ENCODE measurements at places on chromosomes 1 and 21. TPM values are rescaled to one million over a fixed set of nuclear protein-coding genes. Genes with fewer than 3 reads are reported as not detected.

DNA sequence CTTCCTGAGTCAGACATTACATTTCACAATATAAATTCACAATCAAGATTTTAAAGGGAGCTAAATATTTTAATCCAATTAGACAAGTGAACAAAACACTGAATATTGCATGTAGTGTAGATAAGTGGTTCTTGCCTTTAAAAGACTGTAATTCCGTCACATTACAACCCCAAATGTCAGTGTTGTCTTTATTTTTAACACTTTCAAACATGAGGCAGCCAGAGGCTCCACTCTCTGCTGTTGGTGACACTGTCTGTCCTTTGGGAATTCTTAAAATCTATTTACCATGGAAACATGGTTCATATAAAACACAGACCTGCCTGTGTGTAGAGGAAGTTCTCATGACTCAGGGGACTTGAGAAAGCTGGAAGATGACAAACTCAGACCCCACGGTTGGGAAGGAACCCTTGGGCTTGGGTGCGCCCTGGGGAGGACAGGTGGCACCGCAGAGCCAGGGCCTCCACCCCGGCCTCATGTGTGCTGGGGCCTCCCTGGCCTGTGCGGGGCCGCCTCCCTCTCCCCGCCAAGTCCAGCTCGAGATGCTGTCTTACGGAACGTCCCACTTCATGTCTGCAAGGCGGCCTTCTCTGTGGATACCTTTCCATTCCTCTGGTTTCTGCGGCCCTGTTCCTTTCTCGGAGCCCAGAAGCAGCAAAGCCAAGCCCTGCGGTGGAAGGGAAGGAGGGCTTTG, 239.0 kb downstream of the SDCCAG8 start:
- no peak for DNase-seq

DNA sequence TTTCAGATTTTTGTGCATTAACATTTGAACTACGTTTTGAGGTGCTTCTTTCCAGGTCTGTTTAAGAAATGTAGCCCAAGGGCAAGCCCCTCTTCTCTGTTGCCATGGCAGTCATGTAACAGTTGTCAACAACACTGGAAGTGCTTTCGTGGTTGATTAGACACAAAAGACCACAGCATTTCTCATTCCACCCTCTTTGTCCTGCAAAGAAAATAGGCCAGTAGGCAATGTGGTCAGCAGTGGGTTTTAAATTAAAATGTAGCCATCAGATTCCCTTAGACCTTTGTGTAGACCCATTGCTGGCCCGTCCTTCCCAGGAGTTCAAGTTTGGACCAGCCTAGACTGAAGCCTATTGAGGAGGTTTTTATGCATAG, 35.4 kb downstream of the VANGL1 start:
- no peak for DNase-seq

- no peak for DNase-seq
Observed at GRCh38 chr1:46522969-46523320, 28.5 kb downstream of the KNCN start.

DNA sequence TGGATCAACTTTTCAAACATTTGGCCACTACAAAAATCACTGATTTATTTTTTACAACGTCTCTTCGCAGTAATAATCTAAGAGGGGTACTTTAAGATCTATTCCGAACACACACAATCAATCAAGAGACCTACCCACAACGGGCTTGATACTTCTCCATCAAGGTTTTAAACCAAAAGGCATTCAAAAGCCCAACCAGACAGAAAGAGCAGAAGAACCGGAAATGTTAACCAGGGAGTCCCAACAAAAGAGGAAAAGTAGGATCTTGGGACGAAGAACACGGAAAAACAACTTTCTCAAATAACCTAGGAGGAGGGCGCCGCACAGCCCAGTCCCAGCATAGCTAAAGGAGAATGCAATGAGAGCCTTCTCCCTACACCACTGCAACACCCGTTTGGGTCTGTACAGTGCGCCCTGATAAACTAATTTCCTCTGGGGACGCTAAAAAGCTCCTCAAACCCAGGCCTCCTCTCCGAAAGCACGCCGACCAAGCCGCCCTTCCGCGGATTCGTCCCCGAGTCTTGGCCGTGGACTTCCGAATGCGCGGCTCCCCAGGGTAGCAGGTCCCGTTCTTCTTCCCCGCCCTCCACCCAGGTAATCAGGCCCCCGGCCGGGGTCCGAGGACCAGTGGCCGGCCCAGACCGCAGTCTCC, 623 bp downstream of the RPL22 start:
- DNase-seq, result peak; percentile 26

- DNase-seq, result no peak
Observed at GRCh38 chr1:174407665-174408064, 40.1 kb upstream of the GPR52 start.

DNA sequence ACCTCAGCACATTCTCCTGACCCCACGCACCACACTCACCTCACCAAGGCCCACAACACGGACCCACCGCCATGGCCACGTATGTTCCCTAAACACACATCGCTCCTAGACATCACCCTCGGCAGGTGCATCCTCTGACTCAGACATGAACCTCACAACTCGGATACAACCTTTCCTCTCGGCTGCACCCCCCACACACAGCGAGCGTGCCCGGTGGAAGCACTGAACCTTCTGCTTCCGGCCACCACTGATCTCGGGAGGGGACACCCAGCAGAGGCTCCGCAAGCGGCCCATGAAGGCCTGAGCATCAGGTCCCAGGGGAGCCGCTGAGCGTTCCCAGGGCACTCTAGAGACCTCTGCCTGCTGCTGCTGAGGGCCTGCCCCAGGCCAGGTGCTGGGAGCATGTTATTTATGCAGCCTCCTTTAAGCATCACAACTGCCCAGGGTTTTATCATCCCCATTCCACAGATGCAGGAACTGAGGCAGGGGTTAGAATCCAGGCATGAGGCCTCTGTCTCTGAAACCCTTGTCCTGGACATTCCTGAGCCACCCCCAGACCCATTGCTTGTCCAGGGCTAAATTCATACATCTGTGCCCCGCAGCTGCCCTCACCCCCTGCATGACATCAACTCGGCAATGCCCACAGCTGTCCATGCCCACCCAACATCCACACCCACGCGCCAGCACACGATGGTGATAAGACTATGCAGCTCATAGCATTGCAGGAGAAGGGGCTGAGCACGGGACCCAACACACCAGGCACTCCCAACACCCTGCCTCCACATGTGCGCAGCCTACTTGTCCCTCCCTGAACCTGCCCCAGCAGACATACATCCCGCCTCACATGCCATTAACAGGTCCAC, 27.0 kb downstream of the SDC3 start:
- no peak for DNase-seq

GRCh38 chr1:82848043-82848442, 1047.3 kb downstream of the ADGRL2 start:
- DNase-seq, result no peak

DNA sequence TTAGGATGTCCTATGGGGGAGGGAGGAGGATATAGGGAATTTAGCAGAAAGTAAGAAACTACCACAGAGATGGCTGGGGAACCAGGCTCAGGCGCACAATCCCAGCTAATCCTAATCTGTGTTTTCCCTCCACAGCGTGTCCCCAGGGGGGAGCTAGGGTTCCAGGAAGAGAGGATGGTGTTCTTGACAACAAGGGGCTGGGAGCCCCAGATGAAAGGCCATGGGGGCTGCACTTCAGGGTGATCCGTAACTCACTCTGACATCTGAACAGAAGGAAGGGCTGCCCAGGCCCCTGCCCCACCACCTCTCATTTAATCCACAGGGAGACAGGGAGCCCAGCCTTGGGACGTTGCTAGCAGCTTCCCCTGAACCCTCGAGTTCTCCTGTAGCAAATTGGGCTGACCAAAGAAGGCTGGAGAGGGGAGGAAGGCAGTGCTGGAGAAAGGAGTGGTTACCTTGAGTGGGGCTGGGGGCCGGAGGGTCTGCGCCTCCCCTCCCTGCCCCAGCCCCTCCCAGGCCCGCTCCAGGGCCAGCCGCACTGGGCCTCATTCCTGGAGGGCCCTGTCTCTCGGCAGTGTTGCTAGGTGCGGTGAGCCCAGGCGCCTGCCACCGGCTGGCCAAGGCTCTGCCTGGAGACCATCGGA, 131.7 kb downstream of the TMEM53 start:
- DNase-seq, result no peak

DNA sequence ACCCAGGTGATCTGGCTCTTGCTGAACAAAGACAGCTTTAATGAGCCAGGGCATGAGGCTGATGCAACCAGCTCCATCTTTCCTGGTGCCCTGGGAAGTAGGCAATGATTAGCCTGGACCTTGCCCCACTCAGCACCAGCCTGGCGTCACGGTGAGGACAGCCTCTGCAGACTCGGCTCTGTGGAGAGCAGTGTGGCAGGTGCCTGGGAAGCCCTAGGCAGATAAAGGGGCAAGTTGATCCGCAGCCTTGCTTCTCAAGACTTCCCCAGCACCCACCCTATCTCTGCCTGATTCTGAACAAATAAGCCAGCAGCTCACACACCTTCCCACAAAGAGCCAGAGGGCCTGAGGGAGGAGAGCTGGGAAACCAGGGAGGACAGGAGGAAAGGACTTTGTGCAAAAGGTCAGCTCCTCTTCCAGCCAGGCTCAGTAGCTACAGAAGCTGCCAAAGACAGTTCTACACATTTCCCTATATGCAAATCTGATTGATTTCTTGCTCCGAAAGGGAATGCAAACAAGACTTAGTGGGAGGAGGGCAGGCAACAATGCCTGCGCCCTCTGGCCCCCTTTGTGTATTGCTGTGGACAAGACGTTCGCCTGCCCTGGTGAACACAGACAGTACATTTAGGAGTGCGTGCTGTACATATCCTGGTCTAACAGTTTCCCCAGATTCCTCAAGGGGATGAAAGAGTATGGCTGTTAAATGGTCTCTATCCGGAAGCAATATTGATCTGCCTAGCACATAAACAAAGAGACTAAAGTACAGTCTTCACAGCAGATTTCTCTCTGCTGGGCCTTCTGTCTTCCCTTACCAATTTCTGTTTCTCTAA, 63.8 kb downstream of the BCAR3 start:
- DNase-seq, result no peak

GRCh38 chr21:39654951-39655350, 42.2 kb downstream of the B3GALT5 start:
- no peak for DNase-seq

DNA sequence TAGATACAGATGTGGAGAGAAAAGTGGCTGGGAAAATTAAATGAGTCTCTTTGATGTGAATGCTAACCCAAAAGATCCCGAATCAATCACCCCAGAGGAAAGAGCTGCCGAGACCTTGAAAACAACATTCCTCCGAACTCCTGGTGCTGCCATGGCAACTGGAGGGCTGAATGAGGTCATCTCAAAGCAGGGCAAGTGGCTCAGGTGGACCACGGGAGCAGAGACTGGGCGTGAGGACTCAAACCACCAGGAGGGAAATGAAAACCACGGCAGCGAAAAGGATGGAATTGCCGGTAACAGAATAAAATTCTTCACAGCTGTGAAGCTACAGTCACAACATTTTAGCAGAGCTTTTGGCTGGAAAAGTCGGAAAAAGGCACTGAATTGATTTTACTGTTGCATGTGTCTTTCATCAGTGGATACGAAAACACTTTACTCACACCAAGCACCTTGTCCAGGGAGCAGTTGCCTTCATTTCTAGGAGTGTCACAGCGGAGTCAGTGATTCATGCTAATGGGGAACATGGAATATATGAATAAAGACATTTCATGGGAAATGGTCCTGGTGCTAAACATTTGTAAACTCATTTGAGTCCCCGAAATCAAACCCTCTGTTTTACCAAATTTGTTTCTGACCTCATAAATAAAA, 23.2 kb upstream of the BECN2 start:
- no peak for DNase-seq

- no peak for DNase-seq
Observed at GRCh38 chr1:83961571-83962295, 37.2 kb downstream of the TTLL7 start.

- no peak for DNase-seq
Observed at GRCh38 chr1:232560940-232561339, 69.0 kb downstream of the SIPA1L2 start.

The OR2T33 gene
- total RNA-seq, result not detected

The ZFP69B gene
- 5.4 TPM for total RNA-seq

The TRIM63 gene
- not detected for total RNA-seq

The CBR3 gene
- total RNA-seq, result 25.8 TPM

The FCRL6 gene
- not detected for total RNA-seq

The FMOD gene
- total RNA-seq, result 4.0 TPM

The PAQR6 gene
- total RNA-seq, result 7.1 TPM

The OBSCN gene
- total RNA-seq, result 22.1 TPM
